Cerebellar cortex (tissue), 1 donor: ENCODE measurements at places on chromosomes 3 and 15.
A peak's percentile ranks its signal among the peaks of the same experiment; 100 is the strongest.

DNA sequence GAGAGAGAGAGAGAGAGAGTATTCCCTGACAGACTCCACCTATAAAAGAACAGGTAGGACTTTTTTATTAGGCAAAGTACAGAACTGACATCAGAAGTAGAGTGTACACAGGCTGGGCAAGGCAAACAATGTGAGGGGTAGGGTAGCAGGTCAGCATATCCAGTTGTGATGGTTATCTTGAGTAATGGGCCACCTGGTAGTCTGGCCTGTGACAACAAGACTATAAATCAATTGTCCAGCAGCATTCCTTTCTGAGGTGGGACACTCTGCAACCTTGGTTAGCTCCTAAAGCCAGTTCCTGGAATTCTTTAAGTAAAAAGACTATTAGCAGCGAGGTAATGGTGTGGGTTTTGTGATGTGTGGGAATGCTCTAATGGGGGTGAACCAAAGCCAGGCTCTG lies 14.9 kb upstream of the TMCC1 start:
- no peak for DNase-seq

- no peak for DNase-seq
Observed at GRCh38 chr3:105944721-105945120, 75.9 kb upstream of the CBLB start.

- DNase-seq = peak; percentile 55
Observed at GRCh38 chr3:147411815-147412241, 2.7 kb downstream of the ZIC1 start.

DNA sequence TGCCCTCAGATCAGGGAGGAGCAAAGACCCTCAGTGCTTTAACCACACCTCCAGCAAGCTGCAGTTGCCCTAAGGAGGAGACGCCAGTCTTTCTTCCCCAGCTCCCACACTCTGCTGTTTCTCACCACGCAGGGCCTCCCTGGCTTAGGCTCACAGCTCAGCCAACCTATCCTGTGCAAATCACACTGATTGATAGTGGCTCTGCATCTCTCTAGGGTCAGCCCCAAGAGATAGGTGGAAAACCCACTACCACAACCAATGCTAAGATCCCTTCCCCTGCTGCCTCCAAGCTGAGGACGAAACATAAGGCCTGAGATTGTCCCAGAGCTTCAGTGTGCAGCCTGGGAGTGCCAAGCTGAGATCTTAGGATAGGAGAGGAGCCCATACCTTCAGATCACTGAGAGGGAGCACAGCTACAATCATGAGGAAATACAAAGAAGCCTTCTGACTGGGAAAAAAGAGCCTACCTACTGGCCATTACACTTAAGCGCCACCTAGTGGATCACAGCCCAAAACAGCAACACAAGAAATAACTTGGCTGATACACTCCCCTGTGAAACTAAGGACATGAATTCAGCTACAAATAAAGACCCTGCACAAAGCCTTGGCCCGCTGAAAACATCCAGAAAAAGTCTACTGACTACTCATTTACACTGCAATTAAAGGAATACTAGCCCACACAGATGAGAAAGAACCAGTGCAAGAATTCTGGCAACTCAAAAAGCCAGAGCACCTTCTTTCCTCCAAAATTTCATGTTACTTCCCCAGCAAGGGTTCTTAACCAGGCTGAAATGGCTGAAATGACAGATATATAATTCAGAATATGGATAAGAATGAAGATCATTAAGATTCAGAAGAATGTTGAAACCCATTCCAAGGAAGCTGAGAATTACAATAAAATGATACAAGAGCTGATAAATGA lies 271.5 kb upstream of the DCBLD2 start:
- DNase-seq = peak; percentile 33

- peak; percentile 34 for DNase-seq
Observed at GRCh38 chr3:2870724-2871333, 239.3 kb downstream of the IL5RA start.

DNA sequence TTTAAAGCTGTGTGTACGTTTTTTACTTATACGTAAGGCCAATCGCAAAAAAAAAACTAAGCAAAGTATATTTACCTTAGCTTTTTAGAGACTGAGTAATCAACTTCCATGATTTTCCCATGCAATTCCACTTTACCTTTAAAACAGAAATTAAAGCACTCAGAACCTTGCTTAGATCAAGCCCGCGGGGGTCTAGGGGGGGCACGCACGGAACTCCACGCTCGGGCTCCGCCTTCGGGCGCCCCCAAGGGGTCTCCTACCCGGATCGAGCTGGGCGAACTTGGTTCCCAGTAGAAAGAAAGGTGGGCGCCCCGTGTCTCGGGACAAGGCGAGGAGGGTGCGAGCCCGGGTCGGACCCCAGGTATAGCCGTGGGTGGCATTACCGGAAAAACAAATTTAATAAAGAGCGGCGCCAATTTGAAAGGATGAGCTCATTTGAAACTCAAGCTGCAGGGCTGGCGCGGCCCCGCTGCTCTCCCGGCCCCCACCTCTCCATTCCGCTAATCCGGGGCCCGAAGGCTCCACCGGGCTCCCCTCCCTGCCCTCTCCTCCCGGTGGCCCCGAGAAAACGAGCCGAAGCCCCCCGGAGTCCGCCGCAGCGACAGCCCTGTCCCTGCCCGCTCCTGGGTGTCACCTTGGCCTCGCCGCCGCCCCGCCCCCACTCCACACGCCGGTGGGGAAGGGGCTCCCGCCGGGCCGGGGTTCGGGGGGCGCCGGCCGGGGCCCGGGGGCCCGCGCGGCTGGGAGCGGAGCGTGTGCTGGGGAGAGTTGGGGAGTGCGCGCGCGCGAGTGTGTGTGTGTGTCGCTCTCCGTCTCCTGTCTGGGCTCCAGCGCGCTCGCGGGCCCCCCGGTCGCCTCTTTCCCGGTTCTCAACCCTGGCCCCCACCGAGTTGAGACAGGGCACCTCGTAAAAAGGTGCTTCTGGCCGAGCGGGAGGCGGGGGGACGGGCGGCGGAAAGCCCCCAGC lies 1.5 kb downstream of the IGF2BP2 start:
- peak; percentile 44 for DNase-seq

GRCh38 chr3:14147066-14147435 lies 22.2 kb downstream of the TMEM43 start:
- no peak for DNase-seq

DNA sequence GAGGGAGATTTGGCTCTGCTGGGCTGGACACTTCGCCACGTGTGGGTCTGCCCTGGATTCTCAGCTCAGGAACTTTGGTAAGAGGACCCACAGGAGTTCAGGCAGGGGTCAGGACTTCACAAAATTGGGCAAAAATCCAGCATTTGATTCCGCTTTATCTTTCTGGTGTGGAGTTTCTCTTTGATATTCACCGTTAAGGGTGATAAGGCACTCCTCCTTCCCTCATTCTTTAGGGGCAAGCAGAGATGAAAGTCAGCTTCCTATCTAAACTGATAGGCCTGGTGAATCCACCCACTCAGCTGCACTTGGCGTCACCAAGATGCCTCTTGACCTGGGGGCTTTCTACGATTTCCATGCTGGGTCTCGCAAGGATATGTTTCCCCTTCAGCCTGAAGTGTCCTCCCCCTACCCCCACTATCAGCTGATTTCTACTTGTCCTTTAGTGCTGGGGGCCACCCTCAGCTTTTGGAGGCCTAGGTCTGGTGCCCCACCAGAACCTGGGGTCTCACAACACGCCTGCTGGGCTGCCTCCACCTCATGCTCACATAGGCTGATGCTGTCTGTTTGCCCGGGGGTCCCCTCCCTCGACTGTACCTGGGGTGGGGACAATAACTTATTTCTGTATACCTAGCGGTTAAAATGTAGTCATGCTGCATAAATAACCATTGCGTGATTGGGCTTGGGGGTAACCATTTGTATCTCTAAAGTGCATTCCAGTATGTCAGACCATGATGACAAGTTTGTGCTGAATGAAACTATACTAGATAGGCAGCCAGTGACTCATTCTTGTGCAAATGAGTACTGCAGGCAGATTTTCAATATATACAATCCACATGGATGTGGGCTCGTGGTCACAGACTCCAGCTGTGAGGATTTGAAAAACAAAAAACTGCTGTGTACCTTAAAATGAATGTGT lies 248.3 kb downstream of the ADAMTS17 start:
- DNase-seq = no peak

- no peak for DNase-seq
Observed at GRCh38 chr3:45986303-45986982, 9.2 kb downstream of the FYCO1 start.

- DNase-seq = no peak
Observed at GRCh38 chr15:56192659-56193442, 50.8 kb downstream of the RFX7 start.

DNA sequence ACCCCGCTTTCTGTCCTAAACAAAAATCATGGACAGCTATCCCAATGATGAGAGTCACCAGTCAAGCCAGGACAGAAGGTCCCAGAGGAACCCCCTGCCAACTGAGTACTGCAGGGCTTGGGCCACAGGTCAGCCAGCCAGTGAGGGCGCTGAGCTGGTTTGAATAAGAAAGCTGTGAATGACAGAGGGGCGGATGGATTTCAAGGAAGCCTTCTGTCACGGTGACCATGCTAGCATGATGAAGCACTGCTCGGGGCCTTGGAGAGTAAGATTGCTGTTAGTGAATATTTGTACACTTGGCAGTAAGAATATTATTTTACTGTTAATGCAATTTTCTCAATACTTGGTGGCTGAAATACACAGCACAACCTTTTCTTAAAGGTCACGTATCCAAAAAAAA lies 734.0 kb upstream of the NR2F2 start:
- no peak for DNase-seq

DNA sequence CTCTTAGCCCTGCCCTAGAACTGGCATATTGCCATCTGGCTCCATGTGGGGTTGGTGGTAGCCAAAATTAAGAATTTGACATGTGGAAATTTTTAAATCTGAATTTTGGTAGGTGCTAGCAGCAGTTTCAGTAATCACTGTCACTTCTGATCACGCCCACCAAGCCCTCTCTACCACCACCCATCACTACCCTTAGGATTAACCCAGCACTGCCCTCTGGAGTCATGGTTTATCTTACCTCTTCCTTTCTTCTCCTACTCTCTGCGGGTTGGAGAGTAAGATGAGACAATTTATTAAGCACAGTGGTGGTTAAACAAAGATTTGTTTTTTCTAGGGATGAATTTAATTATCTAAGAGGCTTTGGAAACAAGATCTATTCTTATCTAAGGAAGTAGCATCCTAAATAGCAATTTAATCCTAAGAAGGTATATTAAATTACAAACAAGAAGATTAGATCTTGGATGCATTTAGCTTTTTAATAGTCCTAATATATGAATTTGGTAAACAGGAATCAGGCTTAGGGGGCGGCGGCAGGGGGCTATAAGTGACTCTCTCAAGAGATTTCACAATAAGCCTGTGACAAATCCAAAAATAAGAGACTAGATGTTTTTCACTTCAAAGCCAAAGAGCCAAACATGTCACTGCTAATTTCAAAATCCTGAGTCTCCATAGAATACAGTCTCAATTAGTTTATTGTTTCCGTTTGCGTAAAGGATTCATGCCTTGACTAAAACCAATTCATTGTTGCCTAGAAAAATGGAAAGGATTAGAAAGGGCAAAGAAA lies 498.4 kb upstream of the UBE2E2 start:
- no peak for DNase-seq

DNA sequence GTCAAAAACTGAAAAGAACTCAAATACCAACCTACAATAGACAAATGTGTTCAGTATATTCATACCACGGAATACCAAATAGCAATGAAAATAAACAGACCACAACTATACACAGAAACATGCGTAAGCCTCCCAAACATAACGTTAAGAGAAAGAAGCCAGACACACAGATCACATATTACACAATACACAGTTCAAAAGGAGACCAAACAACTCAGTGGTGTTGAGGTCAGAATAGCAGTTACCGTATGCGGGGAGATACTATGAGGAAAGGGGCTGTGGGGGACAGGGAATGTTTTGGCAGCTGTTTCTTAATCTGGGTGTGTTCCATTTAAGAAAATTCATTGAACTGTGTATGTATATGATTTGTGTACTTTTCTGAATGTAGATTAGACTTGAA lies 6.6 kb downstream of the OSBPL10 start:
- DNase-seq = no peak

- no peak for DNase-seq
Observed at GRCh38 chr3:54121414-54122323, 683 bp upstream of the CACNA2D3 start.

- no peak for DNase-seq
Observed at GRCh38 chr3:148681080-148681479, 16.6 kb upstream of the AGTR1 start.

DNA sequence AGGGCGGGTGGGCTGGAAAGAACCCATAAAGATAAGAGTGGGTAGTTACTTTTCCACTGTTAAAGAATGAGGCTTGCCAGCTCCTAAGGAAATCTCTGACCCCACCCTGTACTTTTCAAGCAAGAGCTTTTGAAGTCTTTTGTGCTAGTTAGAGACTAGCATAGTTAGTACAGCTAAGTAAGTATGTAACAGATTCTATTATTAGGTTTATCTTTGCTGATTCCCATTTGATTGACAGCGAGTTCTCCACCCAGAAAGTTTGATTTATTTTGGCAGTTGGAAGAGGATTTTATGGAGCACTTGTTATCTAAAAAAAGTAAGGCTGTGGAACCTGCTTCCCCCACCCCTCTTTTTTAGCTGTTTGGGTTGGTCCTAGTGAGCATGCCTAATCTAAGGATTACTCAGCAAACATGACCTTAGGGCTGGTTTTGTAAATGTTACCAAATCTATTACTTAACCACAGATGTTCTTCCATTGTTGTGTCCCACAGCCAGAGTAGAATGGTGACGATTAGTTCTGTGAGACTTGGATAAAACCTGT lies 57.6 kb downstream of the FNDC3B start:
- DNase-seq = no peak

- no peak for DNase-seq
Observed at GRCh38 chr15:33859992-33860545, 108.2 kb upstream of the CHRM5 start.

DNA sequence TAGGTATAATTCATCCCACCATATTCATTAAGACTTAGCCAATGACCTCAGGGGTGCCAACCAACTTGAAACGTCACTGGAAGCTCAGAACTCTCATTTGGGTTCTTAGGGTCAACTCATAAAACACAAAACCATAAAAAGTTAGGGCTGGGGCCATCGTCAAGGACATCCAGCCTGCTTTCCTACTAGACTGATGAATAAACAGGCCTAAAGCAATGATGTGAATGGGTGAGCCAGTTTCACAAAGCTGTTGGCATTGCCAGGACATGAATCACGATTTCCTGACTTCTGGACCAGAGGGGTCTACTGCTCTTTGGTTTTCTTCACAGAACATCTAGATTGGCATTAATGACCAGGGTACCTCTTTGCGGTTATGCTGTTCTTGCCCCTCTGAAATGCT lies 64.7 kb downstream of the EOMES start:
- no peak for DNase-seq

GRCh38 chr3:42690191-42690590 lies 4.9 kb downstream of the KLHL40 start:
- DNase-seq = no peak

GRCh38 chr15:92130906-92131305 lies 262.8 kb upstream of the ST8SIA2 start:
- no peak for DNase-seq

- peak; percentile 81 for DNase-seq
Observed at GRCh38 chr15:63891079-63891767, 57.5 kb upstream of the HERC1 start.

DNA sequence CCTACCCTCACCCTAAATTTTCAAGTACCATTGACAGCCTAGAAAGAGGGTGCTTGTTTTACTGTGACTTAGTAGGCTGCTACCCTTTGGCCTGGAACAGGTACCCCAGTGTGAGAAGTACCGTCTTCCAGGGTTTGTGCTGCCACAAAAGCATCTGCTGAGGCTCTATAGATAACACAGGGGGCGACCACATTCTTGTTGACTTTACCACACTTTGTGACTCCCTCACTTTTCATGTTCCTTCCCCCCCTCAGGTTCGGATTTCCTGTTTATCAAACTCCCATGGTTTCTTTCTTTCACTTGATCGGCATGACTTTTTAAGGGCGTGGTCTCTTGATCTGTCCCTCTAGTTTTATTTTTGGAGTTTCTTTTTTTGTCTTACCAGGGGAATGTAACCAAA lies 23.5 kb downstream of the EXOG start:
- DNase-seq = no peak
